ENCODE measurements at places on chromosomes 5 and 9. TPM values are rescaled to one million over a fixed set of nuclear protein-coding genes. Genes with fewer than 3 reads are reported as not detected.

PCDHA4 gene
- not detected for total RNA-seq

RAD50 gene
- 28.4 TPM for total RNA-seq

CSNK1A1 gene
- total RNA-seq = 189 TPM

BTNL9 gene
- not detected for total RNA-seq

SLCO4C1 gene
- total RNA-seq = 0.95 TPM

DOCK8 gene
- 266 TPM for total RNA-seq

CDX1 gene
- not detected for total RNA-seq

FUT7 gene
- total RNA-seq = 1.7 TPM

DNAJA1 gene
- 224 TPM for total RNA-seq

ENHO gene
- total RNA-seq = not detected

SURF6 gene
- 15.6 TPM for total RNA-seq

ARID3C gene
- 0.49 TPM for total RNA-seq

STPG3 gene
- total RNA-seq = not detected

PCDHGA9 gene
- 0.27 TPM for total RNA-seq

PCDHA7 gene
- not detected for total RNA-seq

SPATA31D4 gene
- total RNA-seq = not detected

GPX8 gene
- not detected for total RNA-seq

ABO gene
- total RNA-seq = 2.1 TPM
